C1 segment of cervical spinal cord (tissue), 14 donors: ENCODE measurements at places on chromosomes 5 and 9.

DNA sequence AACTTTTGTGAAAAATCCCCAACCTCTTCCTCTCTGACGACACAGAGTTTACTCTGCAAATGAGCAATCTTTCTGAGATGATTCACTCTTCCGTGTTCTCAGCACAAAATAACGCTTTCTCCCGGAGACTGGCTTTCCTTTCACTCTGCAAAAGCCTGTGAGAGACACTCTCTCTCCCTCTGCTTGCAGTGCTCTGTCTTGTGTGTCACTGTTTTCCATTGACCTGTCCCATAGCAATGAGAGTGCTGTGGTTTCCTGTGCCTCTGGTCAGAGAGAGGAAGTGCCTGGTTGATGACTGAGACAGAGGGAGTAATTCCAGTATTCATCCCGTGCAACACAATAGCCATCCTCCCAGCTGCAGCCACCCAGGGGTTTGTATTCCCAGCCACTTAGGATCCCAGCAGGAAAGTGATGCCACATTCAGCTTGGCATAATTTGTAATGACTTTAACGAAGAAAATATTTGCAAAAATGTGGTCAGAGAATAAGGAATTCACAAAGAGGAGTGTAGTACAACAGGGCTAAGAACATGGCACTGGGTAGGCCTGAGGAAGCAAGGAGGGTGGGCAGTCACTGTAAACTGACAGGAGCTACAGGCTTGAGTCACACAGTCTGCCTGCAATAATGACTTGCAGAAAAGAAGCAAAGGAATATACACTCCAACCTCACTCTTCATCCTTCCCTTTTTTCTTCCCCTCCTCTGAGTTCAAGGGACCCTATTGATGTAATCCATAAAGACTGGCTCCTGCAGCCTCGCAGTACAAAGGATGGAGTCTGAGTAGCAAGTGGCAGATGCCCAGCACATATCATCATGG is 463.5 kb upstream of the RGMB start:
- peak; percentile 32 for DNase-seq

DNA sequence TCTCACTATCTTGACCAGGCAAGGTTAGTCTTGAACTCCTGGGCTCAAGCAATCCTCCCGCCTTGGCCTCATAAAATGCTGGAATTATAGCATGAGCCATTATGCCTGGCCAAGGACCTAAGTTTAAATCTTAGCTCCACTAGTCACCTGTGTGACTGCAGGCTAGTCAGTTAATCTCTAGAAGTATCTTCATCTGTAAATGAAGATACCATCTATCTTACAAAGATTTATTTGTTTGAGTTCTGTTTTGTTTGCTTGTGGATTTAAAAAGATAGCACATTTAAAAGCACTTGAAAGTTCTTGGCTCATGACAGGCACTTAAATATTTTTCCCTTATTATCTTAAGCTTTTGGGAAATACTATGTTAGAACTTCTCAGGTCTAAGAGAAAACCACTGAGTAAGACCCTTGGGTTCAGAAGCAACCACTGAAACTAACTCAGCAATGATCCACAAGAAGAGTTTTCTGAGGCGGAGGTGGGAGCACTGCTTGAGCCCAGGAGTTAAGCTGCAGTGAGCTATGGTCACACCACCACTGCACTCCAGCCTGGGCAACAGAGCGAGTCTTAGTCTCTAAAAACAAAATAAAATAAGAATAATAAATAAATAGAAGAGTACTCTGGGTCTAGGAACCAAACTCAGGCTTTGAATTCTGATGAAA is 19.1 kb downstream of the TMEM245 start:
- no peak for DNase-seq

- no peak for DNase-seq
Measured at GRCh38 chr5:108523360-108523759, 141.5 kb upstream of the FBXL17 start.

DNA sequence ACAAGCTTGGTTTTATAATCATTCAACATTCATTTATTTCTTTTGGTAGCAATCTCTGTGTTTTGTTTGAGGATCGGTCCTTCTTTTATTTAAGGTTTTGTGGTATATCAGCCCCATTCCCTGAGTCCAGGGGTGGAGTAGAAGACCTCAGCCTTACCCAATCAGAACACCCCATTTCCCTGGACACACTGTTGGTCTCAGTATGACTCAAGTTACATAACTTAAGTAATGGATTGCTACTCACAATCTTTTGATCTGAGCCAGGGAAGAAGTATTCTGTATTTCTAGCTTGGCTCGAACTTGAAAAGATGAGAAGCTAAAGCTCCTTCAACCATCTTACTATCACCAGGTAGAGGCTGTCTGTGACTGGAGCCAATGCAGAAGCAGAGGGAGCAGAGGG is 175.2 kb upstream of the HAPLN1 start:
- DNase-seq = no peak

- no peak for DNase-seq
Measured at GRCh38 chr5:88226881-88227450, 41.7 kb downstream of the TMEM161B start.

- DNase-seq = no peak
Measured at GRCh38 chr5:43155394-43156096, 34.8 kb downstream of the ZNF131 start.

DNA sequence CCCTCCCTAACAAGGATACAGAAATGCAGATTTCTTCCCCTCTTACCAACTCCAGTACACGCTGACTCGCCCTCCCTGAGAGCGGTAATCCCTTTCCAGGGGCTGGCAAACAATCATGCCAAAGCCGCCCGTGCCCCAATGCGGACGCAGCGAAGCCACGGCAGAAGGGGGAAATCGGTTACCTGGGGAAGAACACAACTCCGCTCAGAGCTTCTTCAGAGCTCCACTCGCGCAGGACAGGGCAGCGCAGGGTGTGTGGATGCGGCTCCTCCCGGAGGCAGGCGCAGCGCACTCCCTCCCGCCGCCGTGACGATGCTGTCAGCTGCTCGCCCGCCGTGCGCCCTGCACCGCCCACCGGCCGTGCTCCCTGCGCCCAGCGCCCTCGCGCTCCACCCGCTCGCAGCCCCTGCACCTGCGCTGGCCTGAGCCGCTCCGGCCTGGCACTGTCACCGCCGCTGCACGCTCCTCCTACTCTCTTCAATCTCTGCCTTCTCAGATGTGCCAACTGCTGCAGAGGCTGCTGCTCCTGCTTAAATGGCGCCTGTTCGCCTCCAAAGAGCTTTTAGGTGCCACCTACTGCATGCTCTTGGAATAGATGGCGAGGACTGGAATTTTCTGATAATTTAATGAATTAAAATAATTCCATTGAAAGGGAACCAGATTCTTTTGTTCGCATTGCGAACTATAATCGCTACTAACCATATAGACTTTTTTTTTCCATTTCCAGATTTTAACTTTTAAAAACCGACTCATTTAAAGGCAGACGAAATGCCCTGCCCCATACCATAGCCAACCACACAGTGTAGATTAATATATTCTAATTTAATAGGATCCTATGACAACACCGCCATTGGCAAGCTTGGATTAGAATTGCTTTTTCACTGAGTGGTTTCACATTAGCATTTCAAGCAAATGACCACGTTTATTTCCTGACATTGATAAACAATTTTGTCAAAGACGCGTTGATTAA is at the start of gene DIRAS2:
Gene DIRAS2, minus strand, starts transcription at position 255 of the 970 bp plus-strand sequence. CDS start 28,997 bp downstream, outside the sequence.
- DNase-seq = peak; percentile 81

DNA sequence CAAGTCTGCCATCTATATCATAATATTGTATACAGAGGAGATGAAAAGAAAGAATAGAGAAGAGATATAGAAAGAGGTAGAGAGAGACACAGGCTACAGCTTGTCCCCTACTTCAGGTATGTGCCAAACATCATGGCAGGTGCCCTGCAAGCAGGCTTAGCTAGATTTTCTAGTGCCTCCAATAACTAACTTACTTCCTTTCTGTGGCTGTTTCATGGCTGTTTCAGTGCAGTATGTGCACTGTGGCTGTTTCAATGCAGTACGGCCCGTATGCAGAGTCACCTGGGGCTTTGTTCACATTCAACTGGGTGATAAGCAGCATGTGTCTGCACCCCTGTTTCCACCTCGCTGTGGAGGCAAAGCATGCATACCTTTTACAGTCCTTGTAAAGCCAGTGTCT is 327.2 kb downstream of the NTRK2 start:
- no peak for DNase-seq

DNA sequence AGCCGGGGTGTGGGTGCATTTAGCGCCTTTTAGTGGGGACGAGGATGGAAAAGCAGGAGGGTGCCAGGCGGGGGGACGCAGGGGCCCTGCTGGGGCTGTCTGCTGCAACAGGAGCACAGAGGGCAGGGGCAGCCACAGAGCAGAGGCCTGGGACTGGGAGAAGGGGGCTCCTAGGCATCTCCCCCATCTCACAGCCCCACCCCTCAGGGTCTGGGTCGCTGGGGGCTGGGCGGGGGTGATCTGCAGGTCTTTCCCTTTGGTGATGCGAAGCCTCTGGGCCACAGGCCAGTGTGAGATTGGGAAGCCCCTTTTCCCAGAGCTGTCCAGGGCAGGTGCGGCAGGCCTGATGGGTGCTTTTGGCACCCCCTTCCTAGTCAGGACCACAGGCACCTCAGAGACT is 4.8 kb downstream of the TOR2A start:
- DNase-seq = no peak

DNA sequence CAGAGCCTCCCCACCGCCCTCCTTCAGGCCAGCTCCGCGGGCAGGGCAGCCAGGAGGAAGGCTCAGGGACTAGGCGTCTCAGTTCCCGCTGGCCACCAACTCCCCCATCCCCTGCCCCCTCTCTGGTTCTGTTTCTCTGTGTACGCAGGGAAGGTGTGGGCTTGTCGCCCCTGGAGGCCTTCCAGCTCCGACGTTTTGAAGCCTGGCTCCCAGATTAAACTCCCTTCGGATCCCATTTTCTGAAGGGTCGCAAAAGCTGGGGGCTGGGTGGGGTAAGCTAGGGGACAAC is 346 bp downstream of the ATOX1 start:
- DNase-seq = no peak

DNA sequence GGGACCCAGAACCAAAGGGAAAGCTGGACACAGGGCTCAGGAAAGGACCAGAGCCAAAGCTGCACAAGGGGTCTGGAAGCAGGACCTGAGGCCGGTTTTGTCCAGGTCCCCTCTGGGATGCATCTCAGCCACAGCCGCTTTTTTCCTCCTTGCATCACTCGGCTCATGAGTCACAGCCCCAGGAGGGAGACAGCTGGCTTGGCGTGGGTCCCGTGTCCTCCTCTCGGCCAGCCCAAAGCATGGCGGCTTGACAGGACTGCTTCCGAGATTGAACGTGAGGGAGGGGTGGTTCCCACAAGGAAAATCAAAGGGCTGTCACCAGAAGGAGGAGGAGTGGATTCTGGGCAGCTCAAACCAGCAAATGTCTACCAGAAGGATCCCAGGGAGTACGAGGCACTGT is 56.7 kb upstream of the CPLX2 start:
- DNase-seq = no peak

GRCh38 chr5:89030798-89031197 is 147.8 kb upstream of the MEF2C start:
- no peak for DNase-seq
